ENCODE measurements at places on chromosomes 4 and X.

DNA sequence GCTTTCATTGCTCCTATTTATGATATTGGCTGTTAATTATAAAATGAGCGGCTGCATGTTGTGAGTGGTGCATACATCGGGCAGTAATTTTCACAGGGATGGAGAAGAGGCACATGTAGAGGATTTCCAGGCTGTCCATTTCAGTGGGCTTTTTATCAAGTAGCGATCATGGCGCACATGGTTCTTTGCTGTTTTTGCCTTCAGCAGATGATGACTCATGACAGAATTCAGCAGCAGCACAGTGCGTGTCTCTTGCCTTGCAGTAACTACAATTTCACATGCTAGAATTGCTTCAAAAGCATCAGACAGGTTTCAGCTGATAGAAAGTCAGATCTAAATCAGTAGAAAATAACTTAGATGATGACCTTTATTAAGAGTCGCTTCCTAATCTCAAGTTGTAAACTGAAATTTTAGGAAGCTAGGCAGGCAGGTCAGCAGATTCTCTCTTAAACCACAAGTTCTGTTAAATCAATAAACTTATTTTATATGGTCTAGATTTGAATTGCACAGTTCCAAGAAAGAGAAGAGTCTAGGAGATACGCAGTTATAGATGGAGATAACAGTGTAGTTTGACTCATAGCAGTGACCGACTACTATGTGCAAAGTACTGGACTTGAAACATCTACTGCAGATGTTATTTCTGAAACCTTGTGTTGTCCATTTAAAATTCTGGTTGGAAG lies 35.8 kb downstream of the LRP2BP start:
- DNase-seq: no peak

DNA sequence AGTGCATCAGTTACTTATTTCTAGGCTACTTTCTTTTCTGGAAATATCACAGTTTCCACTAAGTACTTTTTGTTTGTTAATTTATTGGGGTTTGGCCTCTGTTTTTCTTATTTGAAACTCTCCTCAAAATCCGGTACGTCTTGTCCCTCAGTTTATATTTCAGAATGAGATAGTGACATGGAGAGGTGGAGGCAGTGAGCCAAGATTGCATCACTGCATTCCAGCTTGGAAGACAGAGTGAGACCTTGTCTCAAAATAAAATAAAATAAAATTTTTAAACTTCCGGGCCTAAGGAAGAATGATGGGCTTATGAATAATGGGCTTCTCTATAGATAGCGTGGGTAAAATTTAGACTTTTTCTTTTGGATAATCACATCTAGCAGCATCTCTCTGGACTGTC lies 567.8 kb downstream of the TRIML1 start:
- DNase-seq: no peak

GRCh38 chr4:140423106-140423505 lies 4.3 kb downstream of the CLGN start:
- DNase-seq: no peak

DNA sequence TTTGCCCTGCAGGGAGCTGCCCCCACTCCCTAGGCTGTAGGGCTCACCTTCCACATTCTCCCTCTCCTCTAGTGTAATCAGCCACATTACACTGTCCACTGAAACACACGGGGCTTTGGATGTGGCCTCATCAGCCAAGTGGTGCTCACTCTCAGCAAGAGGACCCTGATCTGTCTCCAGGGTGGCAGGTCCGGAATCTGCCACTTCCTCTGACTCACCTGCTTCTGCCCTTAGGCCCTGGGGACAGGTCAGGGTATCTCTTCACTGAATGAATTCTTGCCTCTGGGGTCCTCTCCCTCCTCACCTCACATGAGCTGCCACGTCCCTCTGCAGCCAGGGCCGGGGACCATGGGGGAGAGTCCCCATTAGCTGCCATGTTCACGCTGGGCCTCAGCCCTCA lies 15.9 kb downstream of the ZNF41 start:
- no peak for DNase-seq

DNA sequence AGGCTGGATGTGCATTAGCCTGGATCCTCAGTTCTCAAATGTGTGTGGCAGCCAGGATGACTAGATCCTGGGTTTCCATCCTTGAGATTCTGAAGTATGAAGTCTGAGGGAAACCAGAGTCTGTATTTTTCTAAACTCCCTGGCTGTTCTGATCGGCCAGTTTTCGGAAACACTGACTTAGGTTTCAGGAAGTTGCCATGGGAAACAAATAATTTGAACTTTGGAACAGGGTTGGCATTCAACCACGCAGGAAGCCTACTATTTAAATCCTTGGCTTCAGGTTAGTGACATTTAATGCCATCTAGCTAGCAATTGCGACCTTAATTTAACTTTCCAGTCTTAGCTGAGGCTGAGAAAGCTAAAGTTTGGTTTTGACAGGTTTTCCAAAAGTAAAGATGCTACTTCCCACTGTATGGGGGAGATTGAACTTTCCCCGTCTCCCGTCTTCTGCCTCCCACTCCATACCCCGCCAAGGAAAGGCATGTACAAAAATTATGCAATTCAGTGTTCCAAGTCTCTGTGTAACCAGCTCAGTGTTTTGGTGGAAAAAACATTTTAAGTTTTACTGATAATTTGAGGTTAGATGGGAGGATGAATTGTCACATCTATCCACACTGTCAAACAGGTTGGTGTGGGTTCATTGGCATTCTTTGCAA lies 67.6 kb downstream of the PDGFRA start:
- no peak for DNase-seq

GRCh38 chr4:169225058-169225751 lies 45.6 kb downstream of the SH3RF1 start:
- no peak for DNase-seq

DNA sequence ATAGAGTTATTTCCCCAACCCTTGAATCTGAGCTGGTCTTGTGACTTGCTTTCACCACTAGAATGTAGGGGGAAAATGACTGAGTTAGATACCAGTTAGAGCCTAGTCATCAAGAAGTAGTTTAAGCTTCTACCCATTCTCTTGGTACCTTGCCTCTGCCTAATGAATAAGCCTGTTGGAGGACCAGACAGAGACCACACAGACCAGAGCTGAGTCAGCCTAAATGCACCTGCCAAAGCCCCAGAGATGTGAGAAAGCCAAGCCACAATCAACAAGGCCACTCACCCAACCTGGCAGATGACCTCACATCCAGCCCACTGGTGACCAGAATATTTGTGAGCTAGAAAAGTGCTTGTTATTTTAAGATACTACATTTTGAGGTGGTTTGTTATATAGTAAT lies 85.2 kb upstream of the DCLK2 start:
- DNase-seq: no peak

GRCh38 chr4:56655627-56656345 lies 25.3 kb downstream of the HOPX start:
- no peak for DNase-seq

DNA sequence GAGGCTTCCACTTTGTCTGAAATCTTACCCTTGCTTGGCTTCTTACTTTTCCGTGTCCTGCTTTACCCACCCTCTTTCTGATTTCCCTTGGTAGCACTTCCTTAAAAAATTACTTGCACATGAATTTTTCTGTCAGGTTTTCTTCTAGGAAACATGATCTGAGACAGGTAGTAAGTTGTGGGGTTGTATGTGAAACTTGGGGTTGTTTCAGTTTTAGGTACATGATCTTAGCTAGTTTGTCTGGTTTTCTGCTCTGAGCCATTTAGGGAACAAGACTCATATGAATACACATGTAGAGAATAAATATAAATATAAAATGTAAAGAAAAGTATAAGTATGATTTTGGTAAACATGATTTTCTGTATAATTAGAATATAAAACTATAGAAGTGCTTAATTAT lies 17.4 kb upstream of the ARMCX2 start:
- DNase-seq: no peak

GRCh38 chr4:44326741-44327140 lies 121.9 kb downstream of the KCTD8 start:
- no peak for DNase-seq

- no peak for DNase-seq
Measured at GRCh38 chrX:94871640-94872039, 1197.6 kb downstream of the FAM133A start.

- DNase-seq: no peak
Measured at GRCh38 chr4:15027921-15028435, 25.7 kb downstream of the CPEB2 start.

DNA sequence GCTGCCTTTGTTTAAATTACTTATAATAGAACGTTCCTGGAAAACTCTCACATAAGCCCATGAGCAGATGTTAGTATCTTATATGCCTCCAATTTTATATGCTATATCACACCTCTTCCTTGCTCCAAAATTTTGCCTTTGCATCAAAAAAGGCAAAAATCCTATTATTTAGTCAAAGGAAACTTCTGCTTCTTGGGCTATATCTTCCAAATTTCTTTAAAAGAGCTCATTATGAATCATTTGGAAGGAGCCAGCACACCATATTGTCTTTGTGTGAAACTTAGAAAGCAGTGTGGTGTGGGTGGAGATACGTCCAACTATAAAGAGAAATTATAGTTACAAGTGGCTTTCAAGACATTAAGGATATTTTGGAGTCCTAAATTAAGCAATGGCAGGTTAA lies 35.7 kb downstream of the NHS start:
- no peak for DNase-seq

- DNase-seq: no peak
Measured at GRCh38 chr4:3409571-3410091, 32.1 kb upstream of the HGFAC start.

DNA sequence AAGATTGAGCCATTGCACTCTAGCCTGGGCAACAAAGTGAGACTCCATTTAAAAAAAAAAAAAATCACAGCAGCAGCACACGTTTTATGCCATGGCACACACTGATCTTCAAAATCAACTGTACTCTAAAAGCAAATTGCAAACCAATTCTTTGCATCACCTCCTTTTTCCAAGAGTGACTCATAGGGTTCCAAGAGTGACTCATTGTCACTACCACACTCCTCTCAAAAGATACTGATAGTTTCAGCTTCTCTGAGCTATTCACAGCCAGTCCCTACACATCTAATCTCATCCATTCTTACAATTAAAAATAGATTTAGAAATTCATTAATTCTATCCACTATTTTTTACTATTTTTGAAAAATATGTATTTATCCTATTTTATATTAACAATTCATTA lies 1494.9 kb upstream of the AGA start:
- DNase-seq: no peak

DNA sequence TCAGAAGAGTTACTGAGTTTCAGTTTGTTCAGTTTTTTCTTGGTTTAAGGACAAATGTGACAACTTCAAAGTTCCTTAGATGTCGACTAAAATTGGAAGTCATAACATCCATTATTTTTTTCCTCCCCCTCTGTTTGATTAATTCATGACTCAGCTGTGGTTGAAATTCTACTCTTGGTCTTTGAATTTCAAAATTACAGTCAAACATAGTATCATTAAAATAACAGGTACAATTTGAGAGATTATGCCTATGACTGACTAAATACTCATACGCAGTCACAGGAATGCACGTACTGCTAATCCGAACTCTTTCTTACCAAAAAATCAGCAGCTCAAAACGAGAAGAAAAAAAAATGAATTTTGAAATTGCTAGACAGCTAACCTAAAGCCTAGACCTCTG lies 1434.8 kb downstream of the RAPGEF2 start:
- DNase-seq: no peak
